ENCODE measurements at places on chromosomes 6 and 20.

DNA sequence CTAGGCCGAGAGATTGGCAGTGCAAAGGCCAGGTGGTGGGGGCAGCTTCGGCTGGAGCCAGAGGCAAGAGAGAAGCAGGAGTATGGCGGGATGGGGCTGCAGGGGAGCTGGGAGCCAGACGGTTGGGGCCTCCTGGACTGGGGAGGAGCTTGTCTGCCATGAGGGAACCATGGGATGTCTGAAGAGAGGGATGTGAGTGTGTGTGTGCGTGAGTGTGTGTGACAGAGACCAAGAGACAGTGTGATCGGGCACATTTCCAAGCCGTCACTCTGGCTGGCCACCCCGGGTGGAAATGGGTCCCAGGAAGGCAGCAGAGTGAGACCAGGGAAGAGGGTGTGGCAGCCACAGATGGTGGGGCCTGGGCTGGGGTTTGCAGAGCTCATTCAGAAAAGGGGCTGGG lies 13.8 kb downstream of the PHACTR3 start:
- no peak for DNase-seq

DNA sequence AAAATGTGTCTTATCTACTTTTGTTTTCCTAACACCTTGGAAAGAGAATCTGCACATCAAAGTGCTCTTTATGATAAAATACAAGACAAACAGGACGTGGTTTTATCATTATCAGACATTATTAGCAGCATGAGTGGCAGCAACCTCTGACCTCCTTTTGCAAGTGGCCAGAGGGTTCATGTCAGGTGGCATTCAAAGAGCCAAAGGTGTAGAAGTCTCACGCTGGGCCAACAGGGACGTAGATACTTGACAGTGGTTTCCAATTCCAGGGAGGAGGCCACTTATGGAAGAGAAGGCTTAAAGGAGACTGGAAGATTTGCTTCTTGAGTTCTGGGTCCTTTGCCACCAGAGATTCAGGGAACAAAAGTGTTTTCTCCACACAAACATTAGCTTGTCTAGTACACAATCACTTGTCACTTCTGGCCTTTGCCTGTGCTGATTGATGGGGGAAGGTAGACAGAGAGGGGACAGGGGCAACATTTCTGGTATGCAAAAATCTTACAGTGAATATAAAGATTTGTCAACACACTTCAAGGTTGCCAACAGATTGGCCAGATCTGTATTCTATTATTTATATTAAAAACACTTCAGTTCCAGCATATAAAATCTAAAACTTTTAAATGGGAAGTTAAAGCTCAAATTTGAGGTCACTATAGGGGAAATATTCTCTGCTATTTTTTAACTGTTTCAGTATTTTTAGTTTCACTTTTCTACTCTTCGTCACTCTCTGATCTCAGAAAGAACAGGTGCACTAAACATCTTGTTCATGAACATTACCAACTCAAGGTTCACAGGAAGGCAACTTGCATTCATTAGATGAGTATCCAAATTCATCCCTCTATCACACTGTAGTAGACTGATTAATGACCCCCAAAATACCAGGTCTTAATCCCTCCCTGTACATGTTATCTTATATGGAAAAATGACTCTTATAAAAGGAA lies 52.1 kb upstream of the FBXO30 start:
- no peak for DNase-seq

- peak; percentile 15 for DNase-seq
These were observed 42.8 kb upstream of the DYNLRB1 start for GRCh38 chr20:34473262-34473883.

DNA sequence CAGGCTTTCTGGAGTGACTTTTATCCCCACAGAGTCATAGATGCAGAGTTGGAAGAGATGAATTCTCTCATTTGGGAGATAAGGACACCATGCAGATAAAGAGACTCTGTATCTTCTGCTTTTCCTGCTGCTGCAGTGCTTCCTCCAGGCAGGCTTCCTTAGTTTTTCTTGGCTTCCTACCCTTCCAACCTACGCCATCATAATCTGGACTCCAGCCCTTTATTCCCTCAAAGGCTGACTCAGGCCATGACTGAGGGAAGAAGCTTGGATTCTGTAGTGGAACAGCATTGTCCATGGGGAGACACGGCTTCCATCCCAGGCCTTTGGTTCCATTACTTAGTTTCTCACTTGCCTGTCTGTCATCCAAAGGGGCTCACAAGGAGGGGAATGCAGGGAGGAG lies 6.5 kb upstream of the RNF24 start:
- DNase-seq: no peak

GRCh38 chr6:32151863-32152768 lies at the start of gene PRRT1:
Gene PRRT1, minus strand, starts transcription at chr6:32151939. Its CDS starts 112 bp downstream, at chr6:32151827.
- no peak for DNase-seq

- DNase-seq: no peak
These were observed 71.5 kb downstream of the FILIP1 start for GRCh38 chr6:75422024-75422639.
